ENCODE measurements at places on chromosomes 13 and 19.

DNA sequence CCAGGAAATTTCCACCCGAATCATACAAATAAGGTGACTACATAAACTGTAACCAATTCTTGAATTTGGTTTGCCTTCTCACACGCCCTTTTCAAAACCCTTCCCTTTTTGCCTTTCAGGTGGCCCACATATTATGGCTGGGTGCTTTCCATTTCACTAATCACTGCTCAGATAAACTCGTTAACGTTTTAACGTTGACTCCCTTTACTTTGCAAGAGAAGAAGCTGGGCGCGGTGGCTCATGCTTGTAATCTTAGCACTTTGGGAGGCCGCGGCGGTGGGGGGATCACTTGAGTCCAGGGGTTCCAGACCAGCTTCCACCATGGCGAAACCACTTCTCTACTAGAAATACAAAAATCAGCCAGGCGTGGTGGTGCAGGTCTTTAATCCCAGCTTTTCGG, 19.8 kb upstream of the ZNF91 start:
- DNase-seq, result no peak

DNA sequence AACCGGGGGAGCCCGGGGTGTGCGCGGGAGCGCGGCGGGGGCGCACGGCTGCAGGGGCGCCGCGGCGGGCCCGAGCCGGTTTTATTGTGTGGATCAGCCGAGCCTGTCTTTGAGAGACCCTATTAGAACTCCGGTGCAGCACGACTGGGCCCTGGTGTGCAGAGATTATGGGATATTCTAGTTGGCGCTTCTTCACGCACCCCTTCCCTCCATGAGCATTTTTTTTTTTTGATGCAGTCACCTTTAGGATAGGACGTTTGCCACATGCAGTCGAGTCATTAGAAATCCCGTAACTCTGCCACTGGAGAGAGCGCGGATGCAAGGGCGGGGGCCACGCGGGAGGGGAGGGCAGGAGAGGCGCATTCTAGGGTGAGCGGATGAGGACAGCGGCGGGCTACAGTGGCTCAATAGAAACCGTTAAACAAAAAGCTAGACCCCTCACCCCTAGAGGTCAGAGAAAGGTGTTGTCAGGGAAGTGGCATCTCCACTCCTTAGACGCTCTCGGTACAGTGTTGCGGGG, 3.7 kb downstream of the FGF9 start:
- DNase-seq, result no peak

DNA sequence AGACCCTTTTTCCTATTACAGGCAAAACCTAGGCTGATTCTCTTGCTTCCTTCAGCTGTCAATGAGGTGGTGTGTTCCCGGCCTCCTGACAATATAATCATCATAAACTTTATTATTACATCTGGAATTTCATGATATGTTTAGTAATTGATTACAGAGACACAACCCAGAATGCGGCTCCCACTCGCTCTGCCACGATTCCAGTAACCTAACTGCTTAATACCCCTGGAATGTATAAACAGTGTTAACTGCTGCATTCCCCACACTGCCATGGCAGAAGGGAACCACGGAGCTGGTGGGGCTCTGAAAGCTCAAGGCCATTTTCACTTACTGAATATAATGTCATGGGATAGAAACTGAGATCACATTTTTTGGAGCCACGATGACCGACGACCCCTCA, 17.1 kb downstream of the TSHZ3 start:
- no peak for DNase-seq

DNA sequence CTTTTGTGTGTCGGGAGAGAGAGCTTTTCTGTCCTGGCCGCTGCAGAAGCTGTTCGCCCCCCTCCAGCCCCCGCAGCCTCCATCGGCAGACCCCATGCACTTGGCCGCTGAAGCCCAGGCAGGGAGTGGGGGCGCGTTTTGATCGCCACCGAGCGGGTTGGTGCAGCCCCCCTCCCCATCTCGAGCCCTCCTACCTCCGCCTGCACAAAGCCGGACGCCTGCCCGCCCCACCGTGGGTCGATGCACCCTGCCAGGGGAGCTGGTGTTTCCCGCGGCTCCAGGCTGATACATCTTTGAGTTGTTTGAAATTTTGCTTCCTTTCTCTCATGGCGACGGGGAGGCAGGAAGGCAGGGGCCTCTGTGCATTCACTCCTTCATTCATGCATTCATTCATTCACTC, 16.4 kb upstream of the ONECUT3 start:
- DNase-seq, result no peak

GRCh38 chr13:68190818-68191217, 960.7 kb upstream of the PCDH9 start:
- no peak for DNase-seq

GRCh38 chr19:4260613-4261191, 13.8 kb downstream of the YJU2 start:
- DNase-seq, result no peak

GRCh38 chr19:49469828-49470614, 4.0 kb upstream of the FLT3LG start:
- DNase-seq, result peak; percentile 52

- no peak for DNase-seq
Observed at GRCh38 chr13:106163426-106163825, 372.0 kb downstream of the EFNB2 start.

DNA sequence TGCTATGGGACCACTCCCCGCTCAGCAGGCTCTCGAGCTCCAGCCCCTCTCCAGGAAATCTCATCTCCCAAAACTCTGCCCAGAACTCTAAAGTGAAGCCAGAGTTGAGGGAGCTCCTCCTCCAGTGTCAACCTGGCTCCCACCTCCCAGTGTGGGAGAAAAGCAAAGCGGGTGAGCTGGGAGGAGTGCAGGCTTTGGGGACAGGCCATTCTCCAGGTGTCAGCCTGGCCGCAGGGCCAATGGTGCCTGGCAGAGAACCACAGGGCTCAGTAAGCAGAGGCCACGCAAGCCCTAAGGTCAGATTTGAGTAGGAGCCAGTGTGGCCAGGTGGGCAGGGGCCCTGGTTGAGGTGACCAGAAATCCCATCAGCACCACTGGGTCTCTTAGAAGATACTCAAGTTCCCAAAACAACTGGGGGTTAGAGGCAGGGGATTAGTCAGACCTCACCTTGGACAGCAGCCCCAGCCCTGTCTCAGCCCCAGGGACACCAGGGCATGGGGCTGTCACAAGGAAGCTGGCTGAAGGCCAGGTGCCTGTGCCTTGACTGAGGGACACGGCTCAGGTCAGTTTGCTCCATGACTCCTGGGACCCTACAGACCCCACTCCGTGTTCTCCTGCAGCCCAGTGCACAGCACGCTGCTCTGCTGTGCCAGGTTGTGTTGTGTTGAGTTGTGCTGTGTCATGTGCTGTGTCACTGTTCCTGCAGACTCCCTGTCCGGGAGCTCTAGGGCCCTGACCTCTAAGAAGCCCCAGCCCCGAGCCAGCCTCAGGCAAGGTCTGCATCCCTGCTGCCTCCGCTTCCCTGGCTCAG, 2.8 kb upstream of the ZNF181 start:
- DNase-seq, result no peak

- no peak for DNase-seq
Observed at GRCh38 chr13:39016787-39017186, 21.1 kb downstream of the PROSER1 start.

DNA sequence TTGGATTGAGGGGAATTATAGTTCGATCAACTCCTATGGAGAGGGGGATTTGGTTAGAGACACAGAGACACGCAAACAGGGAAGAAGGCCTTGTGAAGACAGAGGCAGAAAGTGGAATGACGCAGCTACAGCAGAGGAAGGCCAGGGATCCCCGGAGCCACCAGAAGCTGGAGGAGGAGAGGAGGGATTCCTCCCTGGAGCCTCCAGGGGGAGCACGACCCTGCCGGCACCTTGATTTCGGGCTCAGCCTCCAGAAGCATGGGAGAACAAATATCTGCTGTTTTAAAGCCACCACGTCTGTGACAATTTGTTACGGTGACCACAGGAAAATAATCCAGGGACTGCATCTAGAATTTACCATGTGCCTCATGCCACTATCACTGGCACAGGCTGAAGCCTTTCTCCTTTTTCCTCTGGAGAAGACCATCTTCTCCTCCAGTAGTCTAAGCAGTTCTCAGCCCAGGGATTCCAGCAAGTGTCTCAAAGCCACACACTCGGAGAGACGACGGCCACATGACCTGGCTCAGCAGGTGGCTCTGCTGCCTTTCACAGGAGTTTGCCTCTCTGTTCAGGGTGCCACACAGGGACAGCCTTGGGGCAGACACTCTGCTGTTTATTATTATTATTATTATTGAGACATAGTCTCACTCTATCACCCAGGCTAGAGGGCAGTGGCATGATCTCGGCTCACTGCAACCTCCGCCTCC, 39.9 kb upstream of the CCNE1 start:
- DNase-seq, result no peak

DNA sequence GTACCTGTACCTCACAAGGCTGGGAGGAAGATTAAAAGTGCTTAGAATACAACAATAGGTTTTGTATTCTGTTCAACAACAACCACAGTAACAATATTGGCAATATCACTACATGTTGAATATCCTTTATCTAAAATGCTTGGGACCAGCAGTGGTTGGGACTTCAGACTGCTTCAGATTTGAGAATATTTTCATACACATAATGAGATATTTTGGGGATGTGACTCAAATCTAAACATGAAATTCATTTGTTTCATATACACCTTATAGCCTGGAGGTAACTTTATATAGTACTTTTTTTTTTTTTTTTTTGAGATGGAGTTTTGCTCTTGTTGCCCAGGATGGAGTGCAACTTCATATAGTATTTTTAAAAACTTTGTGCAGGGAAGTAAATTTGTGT, 73.9 kb downstream of the USP12 start:
- DNase-seq, result no peak

DNA sequence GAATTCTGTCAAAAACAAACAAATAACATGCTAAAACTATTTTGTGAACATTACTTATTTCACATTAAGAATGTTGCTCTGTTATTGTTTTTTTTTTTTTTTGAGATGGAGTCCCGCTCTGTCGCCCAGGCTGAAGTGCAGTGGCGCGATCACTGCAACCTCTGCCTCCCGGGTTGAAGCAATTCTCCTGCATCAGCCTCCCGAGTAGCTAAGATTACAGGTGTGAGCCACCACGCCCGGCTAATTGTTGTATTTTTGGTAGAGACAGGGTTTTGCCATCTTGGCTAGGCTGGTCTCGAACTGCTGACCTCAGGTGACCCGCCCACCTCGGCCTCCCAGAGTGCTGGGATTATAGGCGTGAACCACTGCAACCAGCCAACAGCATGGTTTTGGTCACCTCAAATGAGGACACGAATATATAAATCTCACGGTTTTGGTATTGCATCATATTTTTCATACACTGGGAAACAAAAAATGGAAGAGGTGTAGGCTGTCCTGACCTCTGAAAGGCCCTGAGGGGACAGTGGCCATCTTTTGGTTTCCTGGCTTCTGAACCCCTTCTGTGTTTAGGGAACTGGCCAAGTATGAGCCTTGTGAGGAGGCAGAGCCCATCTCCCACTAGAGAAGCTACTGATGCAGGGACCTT, 25.5 kb downstream of the GPR42 start:
- no peak for DNase-seq

DNA sequence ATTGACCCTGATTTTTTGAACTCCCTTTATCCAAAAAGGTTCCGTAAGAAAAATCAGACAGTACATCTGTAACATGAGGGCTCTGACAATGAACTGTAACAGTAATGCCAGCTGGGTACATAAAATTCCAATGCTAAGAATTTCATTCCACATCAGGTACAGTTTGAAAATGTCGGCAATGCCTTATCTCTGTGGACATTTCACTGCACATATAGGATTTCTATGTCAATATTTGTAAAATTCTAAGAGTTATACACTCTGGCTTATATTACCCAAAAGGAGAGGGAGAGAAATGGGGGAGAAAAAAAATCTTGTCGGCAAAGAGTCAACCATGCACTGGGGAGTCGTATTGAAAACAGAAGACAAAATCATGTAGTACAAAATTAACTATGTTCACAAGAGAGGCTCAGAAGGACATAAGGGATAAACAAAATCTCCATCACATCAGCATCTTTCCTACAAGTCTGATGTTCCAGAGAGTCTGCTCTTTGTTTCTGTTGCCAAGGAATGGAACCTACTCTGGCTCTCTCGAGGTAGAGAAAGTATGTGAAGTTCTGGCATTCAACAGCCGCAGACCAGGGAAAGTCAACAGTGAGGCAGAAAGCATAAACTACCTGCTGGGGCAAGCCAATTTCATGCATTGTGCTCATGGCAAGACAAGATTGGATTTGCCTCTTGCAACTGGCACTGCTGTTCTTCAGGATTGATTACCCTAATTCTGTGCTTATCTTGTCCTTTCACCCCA, 72.4 kb downstream of the STARD13 start:
- no peak for DNase-seq
